CD8-positive, alpha-beta memory T cell (primary cell): ENCODE measurements at places on chromosomes 1 and 21.

DNA sequence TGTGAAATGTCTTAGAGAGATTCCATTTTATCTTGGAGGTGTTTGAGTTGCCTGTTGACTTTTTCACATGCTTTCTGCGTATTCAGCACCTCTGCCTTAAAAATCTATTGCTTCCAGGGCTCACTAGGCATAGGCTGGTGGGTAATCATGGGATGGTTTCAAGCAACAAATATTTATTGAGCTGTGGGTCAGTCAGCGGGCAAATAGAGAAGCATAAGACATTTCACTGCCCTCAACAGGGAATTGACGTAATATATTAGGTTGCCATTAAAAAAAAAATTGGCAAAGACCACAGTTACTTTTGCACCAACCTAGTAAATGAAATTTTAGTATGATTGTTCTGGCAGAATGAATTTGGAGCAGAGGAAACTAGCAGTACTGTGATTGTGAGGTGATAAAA, 44.3 kb upstream of the NBL1 start:
- no peak for DNase-seq

GRCh38 chr1:60848583-60849188, 233.7 kb upstream of the NFIA start:
- no peak for DNase-seq

DNA sequence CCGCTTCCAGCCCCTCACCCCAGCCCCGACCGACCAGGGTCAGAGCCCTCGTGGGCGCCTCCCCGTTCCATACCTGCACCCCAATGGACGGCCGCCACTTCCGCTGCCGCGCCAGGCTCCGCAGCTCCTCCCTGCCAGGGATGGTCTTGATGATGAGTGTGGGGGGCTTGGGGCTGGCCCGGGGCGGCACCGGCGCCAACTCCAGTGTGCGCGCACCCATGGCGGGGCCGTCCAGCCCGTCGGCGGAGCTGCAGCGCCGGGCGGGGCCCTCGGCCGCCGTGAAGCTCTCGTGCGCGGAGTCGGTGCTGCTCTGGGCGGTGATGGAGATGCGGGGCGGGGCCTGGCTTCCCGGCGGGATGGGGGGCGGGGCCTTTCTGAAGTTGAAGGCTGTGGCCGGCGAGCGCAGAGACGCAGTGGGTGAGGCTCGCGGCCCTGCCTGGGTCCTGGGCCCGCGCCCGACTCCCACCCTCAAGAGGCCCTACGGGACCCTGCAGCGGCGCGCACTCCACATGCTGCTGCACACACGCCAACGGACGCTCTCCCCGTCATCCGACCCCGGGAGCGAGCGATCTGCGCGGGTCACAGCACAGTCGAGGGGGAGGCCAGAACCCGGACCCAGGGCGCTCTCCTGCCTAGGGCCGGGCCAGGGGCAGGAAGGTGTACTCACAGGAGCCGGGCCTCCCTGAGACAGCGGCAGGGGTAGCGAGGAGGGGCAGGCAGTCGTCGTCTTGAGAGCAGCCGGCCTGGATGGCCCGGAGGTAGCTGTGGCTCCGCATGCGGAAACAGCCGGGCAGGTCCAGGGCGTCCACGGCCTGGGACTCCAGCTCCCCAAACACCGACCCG, 26.1 kb upstream of the SMIM12 start:
- peak; percentile 34 for DNase-seq

GRCh38 chr1:192877283-192877886, 68.5 kb downstream of the RGS2 start:
- no peak for DNase-seq

DNA sequence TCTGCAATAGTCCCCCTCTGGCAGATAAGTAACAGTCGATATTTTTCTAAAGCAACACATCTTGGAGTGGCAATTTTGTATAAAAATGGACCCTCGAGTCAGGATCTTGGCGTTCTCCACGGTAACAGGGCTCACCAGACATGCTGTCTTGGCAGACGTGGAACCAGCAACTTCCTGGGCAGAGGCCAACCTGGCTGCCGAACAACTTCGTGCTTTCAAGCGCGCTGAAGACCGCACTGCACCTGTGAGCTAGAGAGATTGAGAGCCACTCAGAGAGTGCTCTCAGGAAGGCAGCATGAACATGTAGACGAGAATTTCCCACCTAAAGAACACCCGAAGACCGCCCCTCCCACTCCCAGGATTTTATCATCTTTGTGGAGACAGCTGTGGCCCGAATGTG, 7.3 kb downstream of the C1orf174 start:
- no peak for DNase-seq

- no peak for DNase-seq
These were observed 355.3 kb upstream of the NEGR1 start for GRCh38 chr1:72637593-72637992.

DNA sequence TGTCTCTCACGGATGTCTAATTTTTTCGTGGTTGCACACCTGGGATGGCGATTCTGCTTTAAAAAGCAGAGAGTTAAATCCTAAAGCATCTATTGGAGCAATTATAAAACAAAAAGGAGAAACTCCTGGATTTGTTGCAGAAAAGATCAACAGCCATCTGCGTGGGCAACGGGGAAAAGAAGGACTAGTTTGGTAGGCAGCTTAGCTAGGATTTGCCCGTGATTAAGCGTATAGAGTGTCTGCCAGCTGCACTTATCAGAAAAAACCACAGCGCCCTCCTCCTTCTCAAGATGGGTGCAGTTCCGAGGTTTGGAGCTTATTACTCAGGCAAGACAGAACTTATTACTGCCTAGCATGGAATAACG, 526 bp upstream of the SLC25A24 start:
- DNase-seq, result peak; percentile 18

- DNase-seq, result no peak
These were observed 43.2 kb downstream of the ECE1 start for GRCh38 chr1:21246905-21247642.

DNA sequence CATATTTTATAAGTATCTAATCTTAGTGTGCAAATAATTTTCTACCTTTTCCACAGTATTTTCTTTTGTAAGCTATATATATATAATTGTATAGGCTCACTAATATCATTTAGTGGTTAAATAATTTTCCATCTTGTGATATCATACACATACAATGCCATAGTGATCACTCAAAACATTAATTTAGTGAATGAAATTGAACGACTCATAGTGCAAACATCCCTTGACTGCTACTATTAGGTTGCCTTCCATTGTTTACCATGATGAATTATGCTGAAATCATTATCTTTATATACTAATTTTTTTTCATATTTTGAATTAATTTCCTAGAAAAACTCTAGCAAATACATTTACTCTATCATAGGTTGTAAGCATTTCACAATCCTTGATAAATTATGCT, 127.1 kb downstream of the PCNX2 start:
- DNase-seq, result no peak

DNA sequence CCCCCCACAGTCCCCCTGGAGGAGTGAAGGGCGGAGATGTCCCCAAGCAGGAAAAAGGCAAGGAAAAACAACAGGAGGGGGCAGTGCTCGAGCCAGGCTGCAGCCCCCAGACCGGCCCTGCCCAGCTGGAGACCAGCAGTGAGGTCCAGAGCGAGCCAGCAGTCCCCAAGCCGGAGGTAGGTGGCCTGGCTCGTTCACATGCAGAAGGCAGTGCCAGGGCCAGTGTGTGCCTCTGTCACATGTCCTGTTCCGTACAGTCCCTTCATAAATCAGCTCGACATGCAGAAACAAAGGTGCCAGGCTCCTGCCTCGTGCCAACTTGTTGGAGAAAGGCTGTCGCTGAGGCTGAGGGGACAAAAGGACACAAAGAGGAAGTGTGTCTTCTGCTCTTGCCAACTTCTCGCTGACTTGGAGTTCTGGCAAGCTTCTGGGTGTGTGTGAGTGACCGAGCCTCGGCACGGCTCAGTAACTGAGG, 24.1 kb upstream of the MPZL1 start:
- DNase-seq, result no peak

DNA sequence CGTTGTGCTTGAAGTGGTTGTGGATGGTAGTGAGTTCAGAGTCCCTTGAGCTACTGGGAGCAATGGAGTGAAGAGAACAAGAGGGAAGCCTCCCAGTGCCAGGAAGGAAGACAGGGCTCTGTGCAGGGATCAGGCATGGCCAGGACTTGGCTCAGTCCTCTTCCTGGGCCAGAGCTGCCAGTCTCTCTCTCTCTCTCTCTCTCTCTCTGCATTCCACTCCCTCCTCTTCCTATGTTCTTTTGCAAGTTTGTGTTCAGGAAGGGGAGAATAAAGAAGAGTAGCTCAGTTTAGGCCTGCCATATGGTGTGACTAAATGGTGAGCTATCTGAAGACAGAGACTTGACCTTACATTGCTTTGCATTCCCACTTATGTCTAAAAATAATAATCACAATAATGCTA, 20.5 kb upstream of the RPTN start:
- DNase-seq, result no peak

GRCh38 chr1:110494522-110495406, 24.2 kb downstream of the KCNA10 start:
- DNase-seq, result no peak
